ENCODE measurements at places on chromosomes 1 and 21. TPM values are rescaled to one million over a fixed set of nuclear protein-coding genes. Genes with fewer than 3 reads are reported as not detected.

The ZNF593OS gene
- not detected for total RNA-seq

The LRRC47 gene
- total RNA-seq: 25.3 TPM

The BGLAP gene
- total RNA-seq: 17.7 TPM

The SLAMF7 gene
- not detected for total RNA-seq

The CIART gene
- 12.0 TPM for total RNA-seq

The SMCP gene
- not detected for total RNA-seq

The MANEAL gene
- 5.6 TPM for total RNA-seq

The RGSL1 gene
- not detected for total RNA-seq

The FRRS1 gene
- 9.7 TPM for total RNA-seq

The BTBD8 gene
- 0.49 TPM for total RNA-seq

The ASAP3 gene
- 8.4 TPM for total RNA-seq

The ZNF593 gene
- total RNA-seq: 26.4 TPM

The IL12RB2 gene
- 0.10 TPM for total RNA-seq

The GPR25 gene
- total RNA-seq: not detected

The SLC45A3 gene
- total RNA-seq: 4.7 TPM

- peak; percentile 13 for DNase-seq
Observed at GRCh38 chr1:23020706-23021405, 1.6 kb downstream of the KDM1A start.

DNA sequence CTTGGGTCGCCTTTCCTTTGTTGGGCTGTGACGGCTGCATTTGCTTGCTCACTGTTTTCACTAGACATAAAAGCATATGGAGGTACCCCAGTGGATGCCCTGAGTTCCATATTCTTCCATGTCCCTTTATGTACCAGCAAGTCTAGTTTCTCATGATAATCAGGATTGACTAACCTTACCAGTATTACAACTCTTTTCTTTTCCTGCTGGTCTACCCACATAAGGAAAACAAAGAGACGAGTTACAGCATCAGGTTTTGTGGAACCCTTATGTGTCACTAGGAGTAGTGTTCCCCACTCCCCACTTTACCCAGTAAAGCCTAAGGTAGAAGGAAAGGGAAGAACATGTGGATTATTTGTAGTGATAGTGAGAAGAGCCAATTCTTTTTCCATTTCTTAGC is 16.4 kb upstream of the CENPF start:
- no peak for DNase-seq

- peak; percentile 62 for DNase-seq
Observed at GRCh38 chr1:93328809-93329760, 16.6 kb upstream of the DR1 start.

- no peak for DNase-seq
Observed at GRCh38 chr21:44910229-44911067, 10.3 kb downstream of the ITGB2 start.

GRCh38 chr1:162028726-162029125 is 5.1 kb upstream of the OLFML2B start:
- DNase-seq: no peak

- no peak for DNase-seq
Observed at GRCh38 chr1:244674446-244674845, 21.5 kb downstream of the DESI2 start.

DNA sequence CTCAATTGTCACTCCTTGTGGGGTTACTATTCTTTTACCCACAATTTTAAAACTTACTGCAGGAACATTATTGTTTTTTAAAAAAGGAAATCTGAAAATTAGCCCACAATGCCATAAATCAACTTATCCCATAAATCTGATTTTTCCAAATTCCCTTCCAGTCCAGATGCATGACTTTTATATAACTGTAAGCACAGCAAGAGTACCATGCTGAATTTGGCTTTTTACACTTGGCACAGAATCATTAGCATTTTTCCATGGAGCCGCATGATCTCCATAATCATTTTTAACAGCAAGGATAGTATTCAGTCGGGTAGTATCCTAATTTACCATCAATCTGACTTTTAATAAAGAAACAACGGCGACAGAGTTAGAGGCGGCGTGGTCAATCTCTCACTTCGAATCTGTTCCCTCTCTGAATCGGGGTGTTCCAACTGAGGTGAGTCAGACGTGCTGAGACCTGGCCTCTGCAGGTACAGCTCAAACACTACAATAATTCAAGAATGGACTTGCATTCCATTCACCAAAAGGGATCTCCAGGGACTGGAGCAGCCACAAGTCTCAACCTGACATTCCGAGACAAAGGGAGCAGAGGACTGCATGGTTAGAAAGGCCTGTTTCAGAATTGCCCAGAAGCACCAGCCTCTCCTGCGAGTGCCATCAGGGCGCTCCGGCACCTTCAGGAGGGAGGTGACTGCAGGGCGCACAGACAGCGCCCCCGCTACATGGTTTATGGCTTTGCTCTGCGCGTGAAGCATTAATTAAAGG is 48.9 kb downstream of the SLC66A1 start:
- no peak for DNase-seq

- no peak for DNase-seq
Observed at GRCh38 chr1:3294450-3294849, 160.0 kb upstream of the ARHGEF16 start.

- no peak for DNase-seq
Observed at GRCh38 chr1:89672489-89673183, 39.7 kb downstream of the LRRC8C start.

DNA sequence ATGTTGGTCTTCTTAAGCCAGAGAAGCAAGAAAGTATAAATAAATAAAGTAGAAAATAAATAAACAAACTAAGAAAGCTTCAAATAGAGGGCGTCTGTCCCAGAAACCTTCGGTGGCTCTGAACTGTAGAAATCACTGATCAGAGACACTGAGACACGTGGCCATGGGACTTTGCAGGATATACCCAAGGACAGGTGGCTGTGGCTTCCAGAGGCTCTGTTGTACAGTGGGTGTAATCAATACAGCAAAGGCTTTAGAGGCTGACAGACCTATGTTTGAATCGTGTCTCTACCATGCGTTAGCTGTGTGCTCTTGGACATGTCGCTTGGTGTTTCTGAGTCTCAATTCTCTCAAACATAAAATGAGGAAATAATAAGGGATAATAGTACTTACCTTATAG is 41.0 kb upstream of the EPS15 start:
- no peak for DNase-seq

DNA sequence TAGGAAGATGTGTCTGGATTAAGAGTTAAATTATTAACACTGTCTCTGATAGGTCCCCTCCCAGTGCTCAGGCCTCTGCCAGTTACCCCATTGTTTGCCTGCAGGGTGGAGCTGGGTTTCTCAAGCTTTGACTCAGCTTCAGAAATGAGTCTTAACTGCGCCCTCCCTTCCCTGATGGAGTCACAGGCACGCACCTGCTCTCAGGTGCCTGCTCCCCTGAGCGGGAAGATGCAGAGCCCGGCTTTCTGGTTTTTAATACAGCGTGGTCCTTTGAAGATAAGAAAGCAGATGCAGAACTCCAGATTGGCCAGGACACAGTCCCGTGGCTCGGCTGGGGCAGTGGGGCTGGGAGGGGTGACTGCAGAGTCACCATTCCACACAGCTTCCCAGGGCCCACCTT is 3.2 kb upstream of the SPRR4 start:
- DNase-seq: no peak

- no peak for DNase-seq
Observed at GRCh38 chr1:207219979-207220889, 101.2 kb upstream of the CD55 start.

- no peak for DNase-seq
Observed at GRCh38 chr1:982765-983436, 1.0 kb upstream of the PERM1 start.

GRCh38 chr1:157151073-157151472 is 12.9 kb upstream of the ETV3 start:
- DNase-seq: no peak

DNA sequence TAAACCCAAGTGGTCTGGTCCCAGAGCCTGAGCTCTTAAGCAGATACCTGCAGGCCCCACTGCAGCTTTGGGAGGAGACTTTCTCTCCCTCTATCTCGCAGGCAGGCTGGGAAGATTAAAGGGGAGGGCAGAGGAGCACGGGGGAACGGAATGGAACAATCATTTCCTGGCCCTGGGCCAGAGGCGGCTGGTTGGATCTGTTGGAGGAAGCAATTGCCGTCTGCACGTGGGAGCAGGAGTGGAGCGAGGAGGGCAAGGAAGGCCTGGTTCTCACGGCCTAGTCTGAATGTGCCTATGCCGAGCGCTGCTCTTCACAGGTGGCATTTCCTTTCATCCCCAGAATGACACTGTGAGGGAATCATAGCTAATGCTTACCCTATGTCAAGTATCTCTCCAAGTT is 23.7 kb downstream of the NKAIN1 start:
- DNase-seq: peak; percentile 41

GRCh38 chr1:48611841-48612240 is 139.8 kb upstream of the SPATA6 start:
- no peak for DNase-seq

DNA sequence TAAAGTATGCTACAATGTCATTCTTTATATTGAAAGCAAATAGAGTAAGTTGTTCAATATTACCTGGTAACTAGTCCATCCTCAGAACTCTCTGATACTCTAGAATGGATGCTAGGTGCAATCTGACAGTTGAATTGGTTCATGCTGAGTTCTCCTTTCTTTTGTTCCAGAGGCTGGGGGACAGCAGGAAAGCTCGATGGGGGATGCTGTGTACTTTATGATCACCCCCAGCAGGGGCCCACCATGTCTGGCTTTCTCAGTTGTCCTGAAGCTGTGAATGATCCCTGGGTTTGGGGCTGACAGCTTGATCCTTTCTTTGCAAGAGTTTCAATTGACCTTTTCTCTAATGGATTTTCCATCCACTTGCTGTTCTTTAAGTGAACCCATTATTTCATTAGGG is 22.5 kb downstream of the FMN2 start:
- DNase-seq: no peak

GRCh38 chr1:239976130-239976968 is 115.3 kb upstream of the FMN2 start:
- peak; percentile 51 for DNase-seq

- DNase-seq: peak; percentile 30
Observed at GRCh38 chr1:6391951-6392808, 1.4 kb downstream of the ACOT7 start.

- peak; percentile 97 for DNase-seq
Observed at GRCh38 chr1:43582162-43582566, 51.5 kb downstream of the PTPRF start.

- no peak for DNase-seq
Observed at GRCh38 chr1:39407896-39408640, 83.4 kb upstream of the BMP8A start.

DNA sequence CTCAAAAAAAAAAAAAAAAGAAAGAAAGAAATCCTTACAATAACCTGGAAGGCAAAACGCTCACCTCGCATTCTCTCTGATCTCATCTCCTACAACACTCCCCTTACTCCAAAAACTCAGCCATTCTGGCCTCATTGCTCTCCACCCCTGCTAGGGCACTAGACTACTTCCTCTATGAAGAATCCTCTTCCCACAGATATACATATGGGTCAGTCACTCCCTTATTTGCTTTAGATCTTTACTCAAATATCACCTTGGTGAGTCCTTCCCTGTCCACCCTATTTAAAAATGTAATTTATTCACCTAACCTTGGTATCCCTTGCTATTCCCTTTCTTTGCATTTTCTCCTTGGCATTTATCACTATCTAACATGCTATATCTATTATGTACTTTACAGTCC is 24.6 kb upstream of the KIF1B start:
- DNase-seq: no peak

DNA sequence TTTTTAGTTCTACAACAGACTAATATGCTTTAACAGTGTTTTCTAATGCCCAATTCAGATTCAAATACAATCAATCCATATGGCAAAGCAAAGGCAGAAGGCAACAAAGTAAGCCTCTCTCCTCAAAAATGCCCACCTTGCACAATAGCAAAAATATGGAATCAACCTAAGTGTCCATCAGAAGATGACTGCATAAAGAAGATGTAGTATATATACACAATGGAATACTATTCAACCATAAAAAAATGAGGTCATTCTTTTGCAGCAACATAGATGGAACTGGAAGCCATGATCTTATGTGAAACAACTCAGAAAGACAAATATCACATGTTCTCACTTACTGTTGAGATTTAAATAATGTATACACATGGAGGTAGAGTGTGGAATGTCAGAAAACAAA is 80.7 kb downstream of the EIF4G3 start:
- DNase-seq: no peak

- no peak for DNase-seq
Observed at GRCh38 chr1:163896001-163896400, 574.2 kb downstream of the NUF2 start.

GRCh38 chr1:16464917-16465625 is 24.5 kb downstream of the NECAP2 start:
- no peak for DNase-seq

DNA sequence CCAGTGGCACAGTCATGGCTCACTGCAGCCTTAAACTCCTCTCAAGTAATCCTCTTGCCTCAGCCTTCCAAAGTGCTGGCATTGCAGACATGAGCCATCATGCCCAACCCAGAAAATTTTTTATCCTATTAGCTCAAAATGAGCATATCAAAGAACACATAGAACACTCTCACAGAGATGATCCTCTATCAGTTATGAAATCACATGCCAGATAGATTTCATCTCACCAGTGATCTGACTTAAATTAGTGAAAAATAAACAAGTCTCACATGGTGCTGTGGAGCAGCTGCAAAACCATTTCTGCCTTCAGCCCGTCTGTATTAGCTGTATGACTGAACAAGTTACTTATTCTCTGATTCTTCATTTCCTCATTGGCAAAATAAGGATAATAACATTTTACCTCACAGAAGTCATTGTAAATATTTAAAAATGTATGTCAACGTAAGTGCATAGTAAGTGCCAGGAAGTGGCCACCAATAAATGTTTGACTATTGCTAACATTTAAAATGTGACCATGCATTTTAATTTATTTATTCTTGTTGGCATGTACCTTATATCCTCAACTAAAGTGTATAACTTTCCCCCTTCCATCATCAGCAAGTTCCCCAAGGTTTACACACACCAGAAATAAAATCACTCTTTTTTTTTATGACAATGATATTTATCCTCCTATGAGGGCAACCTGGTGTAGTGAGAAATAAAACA is 29.0 kb upstream of the SLC19A2 start:
- DNase-seq: no peak

- no peak for DNase-seq
Observed at GRCh38 chr1:116558140-116558549, 12.7 kb downstream of the CD58 start.

DNA sequence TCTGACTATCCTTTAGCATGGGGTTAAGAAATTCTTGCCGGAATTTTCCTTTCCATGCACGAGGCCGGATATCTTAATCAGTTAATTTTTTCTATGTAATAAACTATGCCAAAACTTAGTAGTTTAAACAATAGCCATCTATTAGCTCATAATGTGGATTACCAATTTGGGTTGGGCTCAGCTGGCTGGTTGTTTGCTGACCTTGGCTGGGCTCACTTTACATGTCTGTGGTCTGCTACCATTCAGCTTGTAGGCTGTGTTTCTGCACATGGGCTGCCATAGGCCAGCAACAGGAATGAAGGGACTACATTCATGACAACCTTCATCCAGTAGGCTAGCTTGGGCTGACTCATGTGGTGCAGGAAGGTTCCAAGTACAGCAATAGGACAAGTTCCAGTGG is 56.0 kb upstream of the NTPCR start:
- DNase-seq: no peak

All from RPMI7951 (cell line).